ENCODE measurements at places on chromosomes 2 and 18. TPM values are rescaled to one million over a fixed set of nuclear protein-coding genes. Genes with fewer than 3 reads are reported as not detected.

GRCh38 chr2:179049203-179049545 lies 763 bp downstream of the CCDC141 start:
- no peak for DNase-seq

GRCh38 chr2:53739032-53739431 lies 28.6 kb upstream of the CHAC2 start:
- no peak for DNase-seq

Gene BCL2
- total RNA-seq, result 1.4 TPM

GRCh38 chr2:60551240-60552077 lies 2.0 kb downstream of the BCL11A start:
- DNase-seq, result peak; percentile 85

DNA sequence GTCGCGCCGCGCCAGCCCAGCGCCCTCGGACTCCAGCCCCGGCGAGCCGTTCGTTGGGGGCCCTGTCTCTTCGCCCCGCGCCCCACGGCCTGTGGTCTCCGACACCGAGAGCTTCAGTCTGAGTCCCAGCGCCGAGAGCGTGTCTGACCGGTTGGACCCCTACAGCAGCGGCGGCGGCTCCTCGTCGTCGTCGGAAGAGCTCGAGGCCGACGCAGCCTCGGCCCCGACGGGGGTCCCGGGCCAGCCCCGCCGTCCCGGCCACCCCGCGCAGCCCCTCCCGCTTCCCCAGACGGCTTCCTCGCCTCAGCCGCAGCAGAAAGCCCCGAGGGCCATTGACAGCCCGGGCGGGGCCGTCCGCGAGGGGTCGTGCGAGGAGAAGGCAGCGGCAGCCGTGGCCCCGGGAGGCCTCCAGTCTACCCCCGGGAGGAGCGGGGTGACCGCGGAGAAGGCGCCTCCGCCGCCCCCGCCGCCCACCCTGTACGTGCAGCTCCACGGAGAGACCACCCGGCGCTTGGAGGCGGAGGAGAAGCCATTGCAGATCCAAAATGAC lies 1.4 kb downstream of the PHLPP1 start:
- peak; percentile 85 for DNase-seq

Gene CHRND
- total RNA-seq, result not detected

GRCh38 chr18:1075322-1075721 lies 170.7 kb downstream of the ADCYAP1 start:
- DNase-seq, result no peak

Measured in endodermal cell (in vitro differentiated cells).